ENCODE measurements at places on chromosomes 7 and 10.
A peak's percentile ranks its signal among the peaks of the same experiment; 100 is the strongest.

DNA sequence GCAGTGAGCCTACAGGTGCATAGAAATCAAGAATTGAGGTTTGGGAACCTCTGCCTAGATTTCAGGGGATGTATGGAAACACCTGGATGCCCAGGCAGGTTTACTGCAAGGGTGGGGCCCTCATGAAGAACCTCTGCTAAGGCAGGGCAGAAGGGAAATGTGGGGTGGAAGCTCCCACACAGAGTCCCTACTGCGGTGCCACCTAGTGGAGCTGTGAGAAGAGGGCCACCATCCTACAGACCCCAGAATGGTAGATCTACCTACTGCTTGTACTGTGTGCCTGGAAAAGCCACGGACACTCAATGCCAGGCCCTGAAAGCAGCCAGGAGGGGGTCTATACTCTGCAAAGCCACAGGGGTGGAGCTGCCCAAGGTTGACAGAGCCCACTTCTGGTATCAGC, 533.5 kb downstream of the GPAM start:
- DNase-seq: no peak

- DNase-seq: no peak
Observed at GRCh38 chr7:32515890-32516550, 20.7 kb downstream of the AVL9 start.

DNA sequence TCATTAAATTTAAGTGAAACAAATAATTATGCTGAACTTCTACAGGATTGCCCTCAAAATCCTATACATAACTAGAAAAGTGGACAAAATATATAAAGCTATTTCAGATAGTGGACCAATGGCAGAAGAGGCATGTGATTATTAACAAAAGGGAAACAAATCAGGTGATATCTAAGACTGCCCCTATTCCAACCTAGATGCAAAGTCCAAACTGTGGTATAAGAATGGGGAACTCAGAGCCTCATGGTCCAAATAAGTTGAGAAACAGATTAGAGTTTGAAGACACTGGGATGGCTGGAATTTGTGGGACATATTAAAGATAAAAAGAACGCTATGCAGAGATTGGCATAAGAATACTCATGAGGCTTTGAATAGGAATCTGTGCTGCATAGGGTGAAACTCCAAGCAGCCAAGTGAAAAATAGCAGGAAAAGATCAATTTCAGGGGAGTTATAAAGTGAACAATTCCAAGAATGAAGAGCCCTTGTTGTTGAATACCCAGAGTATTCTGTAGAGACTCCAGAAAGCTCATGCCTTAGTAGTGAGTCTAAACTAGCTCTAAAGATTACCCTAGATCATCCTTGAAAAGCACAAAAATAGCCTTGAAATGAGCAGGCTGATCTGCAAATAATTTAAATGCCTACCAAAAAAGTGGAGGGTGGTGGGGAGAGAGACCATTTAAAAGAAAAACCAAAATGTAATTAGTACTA, 152.4 kb downstream of the IMMP2L start:
- DNase-seq: no peak

GRCh38 chr10:32256613-32257437, 90.1 kb downstream of the EPC1 start:
- DNase-seq: peak; percentile 13

GRCh38 chr10:101467286-101467770, 113.4 kb downstream of the BTRC start:
- DNase-seq: no peak

- DNase-seq: no peak
Observed at GRCh38 chr7:108313086-108313485, 143.2 kb downstream of the NRCAM start.

DNA sequence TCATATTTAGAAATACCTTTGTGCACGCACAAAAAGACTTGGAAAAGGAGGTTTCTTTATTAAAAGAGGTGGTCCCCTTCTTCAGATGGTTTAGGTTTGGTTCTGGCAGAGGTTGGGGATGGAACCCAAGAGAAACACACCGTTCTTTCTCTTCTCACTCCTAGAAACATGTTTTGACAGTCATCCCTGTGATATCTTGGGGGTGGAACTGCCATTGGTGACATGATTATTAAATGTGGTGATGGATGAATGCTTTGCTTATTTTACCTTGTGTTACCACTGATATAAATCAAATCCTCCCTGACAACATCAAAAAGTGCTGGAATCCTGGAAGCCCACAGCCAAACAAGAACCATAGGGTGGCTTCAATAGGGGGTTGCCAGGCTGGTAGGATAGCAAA, 146.5 kb downstream of the CCDC3 start:
- DNase-seq: no peak

- DNase-seq: no peak
Observed at GRCh38 chr7:50436133-50436806, 13.9 kb downstream of the FIGNL1 start.

DNA sequence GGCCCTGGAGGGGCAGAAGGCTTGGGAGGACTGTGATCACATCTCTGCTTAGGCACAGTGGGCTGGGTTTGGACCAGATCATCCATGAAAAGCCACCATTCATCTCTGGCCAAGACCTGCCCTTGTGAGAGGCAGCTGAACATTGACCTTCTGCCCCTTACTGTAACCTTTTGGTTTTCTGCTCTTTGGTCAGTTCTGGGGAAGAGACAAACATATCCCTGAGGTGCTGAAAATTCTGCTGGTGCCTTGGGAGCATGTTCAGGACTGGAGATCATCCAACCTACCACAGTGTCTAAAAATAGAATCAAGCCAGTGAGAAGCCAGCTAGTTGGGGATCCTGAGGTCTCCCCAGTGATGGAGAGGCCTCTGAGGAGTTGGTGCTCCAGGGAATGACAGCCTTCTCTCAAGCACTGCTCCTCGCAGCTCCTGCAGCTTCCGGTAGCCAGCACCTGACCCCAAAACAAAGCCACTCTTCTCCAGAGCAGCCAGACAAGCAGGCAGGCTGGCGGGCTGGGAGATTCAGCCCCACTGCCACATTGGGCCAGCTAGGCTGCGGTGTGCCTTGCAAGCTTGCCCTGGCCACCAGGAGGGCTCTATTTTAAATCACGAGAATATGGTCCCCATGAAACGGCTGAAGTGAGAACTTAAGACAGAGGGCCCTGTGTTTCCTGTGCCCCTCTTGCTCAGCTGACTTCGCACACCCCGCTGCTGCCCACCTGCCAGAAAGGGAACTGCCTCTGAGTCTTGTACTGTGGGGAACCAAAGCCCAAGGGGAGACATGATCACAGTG, 37.8 kb upstream of the UBE2H start:
- no peak for DNase-seq

GRCh38 chr10:122725006-122725405, 25.4 kb upstream of the C10orf120 start:
- DNase-seq: no peak

DNA sequence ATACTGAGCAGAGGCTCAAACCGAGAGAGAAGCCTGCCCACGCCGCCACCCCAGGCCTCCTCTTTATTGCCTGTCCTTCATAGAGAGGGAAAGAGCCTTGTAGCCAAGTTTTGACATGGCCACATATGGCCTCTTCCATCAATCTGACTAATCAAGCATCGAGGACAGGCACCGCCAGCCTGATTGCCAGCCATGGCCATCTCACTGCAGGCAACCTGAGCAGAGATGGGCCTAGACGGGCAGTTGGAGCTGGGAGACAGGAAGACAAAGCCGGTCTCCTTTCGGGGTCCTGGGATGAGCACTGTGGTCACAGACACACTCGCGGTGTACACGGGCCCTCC, 67.2 kb downstream of the EBF3 start:
- no peak for DNase-seq
